Stimulated activated CD4-positive, alpha-beta T cell treated with anti-CD3 and anti-CD28 coated beads, Interleukin-4, amount 100 ng/mL, for 4 hours (primary cell): ENCODE measurements at places on chromosomes 3 and 15.
A peak's percentile ranks its signal among the peaks of the same experiment; 100 is the strongest.

DNA sequence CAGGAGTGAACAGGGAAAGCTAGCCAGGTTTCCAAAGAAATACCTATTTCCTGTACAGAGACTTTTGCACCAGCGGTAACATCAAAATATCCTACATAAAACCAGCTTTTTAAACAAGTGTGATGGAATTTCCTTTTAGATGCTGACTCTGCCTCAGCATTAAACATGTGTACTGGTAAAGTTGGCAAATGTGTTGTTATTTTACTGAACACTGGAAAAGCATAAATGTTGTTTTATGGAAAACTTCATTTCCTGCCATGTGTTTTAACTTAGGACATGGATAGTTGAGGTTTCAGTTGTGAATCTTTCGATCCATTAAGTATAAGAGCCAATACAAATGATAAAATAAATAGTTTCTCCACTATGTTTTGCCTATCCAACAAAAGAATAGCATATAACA, 15.7 kb downstream of the OXNAD1 start:
- no peak for DNase-seq

GRCh38 chr3:30527720-30528119, 78.7 kb upstream of the TGFBR2 start:
- no peak for DNase-seq

DNA sequence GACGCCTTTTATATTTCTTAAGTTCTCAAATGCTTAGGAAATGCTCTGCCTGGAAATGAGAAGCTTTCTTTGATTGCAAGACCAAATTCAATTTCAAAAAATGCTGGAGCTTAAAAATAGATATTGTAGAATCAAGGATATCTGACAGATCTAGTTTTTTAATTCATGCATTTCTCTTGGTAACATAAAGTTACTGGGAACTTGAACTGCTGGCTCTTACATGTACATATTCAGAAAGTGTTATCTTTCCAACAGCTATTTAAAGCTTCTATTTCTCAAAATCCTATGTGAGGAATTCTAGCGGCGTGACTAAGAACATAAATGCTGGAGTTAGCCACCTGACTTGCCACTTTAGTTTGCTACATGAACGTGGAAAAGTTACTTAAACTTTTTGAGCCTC, 109.3 kb downstream of the C3orf38 start:
- no peak for DNase-seq

DNA sequence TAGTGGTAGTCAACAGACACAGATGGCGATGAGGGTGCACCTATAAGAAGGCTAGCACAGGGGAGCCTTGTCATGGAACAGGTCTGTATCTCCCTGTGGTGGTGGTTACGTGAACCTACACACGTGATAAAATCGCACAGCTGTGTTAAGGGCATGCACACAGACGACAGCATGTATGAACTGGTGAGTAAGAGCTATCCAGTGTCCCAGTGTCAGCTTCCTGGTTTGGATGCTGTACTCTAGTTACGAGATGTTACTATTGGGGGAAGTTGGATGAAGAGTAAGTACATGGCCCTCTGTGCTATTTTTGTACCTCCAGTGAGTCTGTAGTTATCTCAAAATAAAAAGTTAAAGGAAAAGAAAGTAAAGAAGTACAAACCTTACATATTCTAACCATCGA, 38.2 kb downstream of the MTMR10 start:
- no peak for DNase-seq

DNA sequence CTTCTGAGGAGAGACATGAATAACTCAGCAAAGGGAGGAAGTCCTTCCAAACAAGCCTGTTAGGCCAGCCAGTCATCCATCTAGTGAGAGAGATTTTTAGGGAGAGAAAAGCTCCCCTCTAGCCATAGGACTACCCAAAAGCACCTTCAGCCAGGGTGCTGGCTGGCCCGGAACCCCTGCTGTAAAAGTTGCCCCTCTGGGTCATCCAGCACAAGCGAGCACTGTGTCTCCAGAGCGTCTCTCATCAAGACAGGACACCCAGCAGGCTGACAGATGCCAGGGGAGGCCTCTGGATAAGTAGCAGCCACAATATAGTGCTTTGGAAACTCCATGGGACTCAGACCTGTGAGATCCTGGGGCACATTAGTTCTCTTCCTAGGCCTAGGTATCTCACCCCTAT, 24.5 kb downstream of the ANXA2 start:
- DNase-seq: no peak

GRCh38 chr3:52056521-52056967, at the start of gene DUSP7:
TSS of gene DUSP7 (minus strand) at chr3:52056571. CDS start at chr3:52056366, 205 bp downstream.
- peak; percentile 78 for DNase-seq

DNA sequence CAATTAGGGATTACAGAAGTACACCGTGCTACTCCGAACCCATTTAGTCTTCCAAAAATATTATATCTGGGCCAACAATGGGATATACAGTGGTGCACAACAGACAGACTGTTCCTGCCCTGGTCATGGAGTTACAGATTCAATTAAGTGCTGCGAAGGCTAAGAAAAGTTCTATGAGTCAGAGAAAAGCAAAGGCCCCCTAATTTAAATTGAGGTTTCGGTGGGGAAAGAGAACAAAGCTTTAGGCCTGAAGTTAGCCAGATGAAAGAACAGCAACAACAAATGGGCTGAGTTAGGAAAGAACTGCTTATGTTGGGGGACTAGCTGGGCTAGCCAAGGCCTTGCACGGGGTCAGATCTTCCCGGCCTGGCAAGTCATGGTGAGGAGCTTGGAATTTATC, 131.8 kb downstream of the MDFIC2 start:
- no peak for DNase-seq

DNA sequence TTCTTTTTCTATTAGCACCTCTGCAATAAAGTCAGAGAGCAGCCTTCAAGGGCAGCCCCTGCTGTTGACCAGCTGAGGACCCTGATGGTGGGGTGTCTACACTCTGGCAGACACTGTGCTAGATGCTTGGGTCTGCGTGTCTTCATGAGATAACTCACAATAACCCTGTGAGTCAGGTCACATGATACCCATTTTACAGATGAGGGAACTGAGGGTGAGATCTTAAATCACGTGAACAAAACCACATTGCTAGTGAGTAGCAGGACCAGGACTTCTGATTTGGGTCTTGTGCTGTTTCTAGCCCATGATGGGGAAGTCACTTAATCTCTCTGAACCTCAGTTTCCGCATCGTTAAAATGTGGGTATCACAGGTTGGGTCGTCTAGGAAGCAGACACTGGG, 118.5 kb upstream of the LIPC start:
- no peak for DNase-seq

GRCh38 chr15:70627322-70627721, 136.0 kb downstream of the UACA start:
- DNase-seq: no peak

DNA sequence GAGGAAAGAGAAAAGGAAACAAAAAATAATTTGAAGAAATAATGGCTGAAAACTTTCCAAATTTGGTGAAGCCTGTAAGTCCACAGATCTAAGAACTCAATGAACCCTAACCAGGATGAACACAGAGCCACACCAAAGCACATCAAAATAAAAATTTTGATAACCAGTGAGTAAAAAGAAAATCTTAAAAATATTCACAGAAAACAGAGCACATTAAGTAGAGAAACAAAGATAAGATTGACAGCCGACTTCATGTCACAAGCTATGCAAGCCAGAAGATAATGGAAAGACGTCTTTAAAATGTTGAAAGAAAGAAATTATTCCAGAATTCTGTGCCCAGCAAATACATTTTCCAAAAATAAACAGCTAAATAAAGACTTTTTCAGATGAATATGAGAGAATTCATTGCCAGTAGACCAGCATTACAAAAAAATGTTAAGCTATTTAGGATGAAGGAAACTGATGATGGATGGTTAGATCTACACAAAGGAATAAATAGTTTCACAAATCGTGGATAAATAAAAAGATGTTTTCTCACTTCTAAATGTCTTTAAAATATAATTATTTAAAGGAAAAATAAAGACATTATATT, 140.2 kb upstream of the SKOR1 start:
- DNase-seq: no peak

- DNase-seq: no peak
Measured at GRCh38 chr15:81959196-81959595, 86.6 kb downstream of the MEX3B start.

DNA sequence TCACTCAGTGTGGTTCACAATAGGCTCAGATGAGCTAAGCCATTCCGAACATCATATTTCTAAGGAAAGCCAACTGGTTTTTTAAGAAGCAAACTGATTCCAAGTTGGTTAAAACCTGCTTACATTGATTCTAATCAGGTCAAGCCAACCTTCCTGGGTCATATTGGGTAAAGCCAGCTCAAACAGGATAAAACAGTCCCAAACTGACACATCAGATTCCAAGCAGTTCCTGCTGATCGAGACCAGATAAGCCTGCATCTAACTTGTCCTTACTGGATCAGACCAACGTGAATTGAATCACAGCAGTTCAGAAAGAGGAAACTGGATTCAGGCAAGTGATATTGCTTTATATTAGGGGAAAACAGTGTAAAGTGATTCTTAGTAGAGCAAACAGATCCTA, 18.6 kb upstream of the THSD4 start:
- DNase-seq: no peak

GRCh38 chr3:139307072-139307491, 36.7 kb upstream of the MRPS22 start:
- no peak for DNase-seq

DNA sequence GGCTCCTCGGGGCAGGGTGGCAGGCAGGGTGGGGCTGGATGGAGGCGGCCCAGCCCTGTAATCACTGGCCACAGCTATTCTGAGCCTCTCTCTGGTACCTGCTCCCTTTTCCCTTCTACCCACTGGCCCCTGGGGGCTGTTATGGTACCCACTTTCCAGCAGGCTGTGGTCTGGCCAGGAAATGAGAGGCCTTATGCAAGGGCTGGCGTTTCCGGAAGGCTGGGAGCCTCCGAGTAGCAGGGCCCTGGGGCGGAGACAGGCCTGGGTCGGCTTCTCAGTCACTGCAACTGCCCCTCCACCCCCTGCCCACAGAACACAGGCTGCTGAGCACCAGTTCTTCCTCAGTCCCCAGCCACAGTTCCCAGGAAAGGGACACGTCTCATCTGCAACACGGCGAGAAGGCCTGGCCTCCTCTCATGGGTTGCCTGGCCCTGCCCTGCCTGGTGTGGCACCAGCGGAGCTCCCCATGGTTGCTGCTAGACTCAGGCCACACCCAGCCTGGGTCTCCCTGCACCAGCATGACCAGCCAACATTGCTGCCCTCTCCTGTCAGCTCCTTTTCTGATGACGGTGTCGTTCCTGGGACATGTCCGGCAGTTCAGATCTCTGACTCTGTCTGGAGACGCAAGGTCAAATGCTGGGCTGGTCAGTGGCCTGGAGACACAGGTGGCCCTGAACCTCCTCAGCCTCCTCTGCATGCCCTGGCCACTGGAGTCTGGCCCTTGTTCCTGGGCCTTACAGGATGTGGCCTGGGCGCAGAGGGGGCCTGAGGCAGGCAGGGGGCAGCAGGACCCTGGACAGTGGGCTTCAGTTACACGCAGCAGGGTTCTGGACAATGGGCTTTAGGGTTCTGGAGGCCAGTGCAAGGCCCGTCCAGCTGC, 6.5 kb downstream of the CHST13 start:
- DNase-seq: no peak

- DNase-seq: no peak
Measured at GRCh38 chr3:193297421-193297820, 56.4 kb downstream of the PLAAT1 start.

- DNase-seq: no peak
Measured at GRCh38 chr3:64079369-64080150, 56.3 kb upstream of the PSMD6 start.

DNA sequence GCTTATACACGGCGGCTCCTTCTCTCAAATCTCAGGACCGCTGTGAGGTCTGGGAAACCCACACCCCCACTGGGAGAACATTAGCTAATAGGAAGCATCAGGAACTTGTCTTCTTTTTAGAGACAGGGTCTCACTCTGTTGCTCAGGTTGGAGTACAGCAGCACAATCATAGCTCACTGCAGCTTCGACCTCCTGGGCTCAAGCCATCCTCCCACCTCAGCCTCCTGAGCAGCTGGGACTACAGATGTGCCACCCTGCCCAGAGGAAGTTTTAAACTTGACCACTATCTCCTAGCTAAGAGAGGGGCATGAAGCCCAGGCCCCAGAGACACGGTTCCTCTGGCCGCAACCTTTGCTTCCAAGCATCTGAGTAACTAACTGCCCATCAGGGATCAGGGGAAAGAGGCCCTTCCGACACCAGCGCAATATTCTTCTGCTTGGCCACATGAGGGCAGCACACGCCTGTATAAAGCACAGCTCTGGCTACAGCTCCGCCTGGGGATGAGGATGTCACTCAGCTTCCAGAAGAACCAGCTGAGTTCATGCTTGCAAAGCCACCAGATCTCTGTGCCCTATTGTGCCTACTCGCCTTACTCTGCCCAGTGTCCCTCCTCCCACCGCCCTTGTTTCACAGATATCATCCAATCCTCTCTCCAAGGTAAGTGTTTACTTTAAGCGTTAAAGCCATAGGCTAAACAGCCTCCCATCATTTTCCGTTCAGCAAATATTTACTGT, 57.6 kb upstream of the SLC6A11 start:
- DNase-seq: peak; percentile 19

DNA sequence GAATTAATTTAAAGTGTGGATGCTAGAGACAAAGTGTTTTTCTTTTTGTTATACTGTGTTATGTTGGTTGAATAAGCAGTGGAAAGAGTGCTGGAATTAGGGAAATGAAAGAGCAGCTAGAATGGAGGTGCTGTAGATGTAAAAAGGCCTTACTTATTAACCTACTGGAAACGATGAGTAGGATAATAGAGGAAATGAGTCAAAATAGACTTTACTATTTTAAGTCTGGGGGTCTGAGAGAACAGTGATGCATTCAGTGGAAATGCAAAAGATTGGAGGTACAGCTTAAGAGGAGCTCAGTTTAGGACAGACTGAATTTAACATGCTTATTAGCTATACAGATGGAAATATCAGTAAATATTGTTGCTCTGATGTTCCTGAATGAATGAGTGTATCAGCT, 674.0 kb downstream of the OTOL1 start:
- no peak for DNase-seq

DNA sequence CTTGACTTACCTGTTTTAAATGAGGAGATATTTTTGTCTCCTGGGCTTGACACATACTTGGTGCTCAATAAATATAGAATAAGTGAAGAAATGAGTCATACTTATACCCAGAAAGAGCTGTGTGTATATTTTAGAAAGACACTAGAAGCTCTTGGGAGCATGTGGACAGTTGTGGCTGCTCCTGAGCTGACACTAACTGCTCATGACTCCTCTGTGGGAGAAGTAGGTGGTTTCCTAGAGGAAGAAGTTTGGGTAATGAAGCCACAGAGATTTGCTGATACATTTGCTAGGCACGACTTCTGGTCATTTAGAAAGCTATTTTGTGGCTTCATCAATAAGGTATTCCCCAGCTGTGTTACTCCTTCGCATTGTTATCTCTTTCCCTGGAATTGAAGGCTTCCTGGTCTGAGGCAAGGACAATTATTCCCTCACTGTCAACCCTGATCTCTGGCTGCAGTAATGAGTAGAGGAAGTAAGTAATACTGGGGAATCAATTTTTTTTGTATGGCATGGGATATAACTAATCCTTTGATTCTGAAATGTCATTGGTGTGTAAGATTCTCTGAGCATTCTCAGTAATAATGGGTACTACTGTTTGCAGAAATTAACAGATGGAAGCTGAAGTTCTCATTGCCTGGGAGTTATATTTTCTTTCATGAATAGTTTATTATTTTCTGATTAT, 79.6 kb upstream of the DCBLD2 start:
- DNase-seq: no peak

- no peak for DNase-seq
Measured at GRCh38 chr3:127072221-127072771, 89.4 kb downstream of the PLXNA1 start.
